ENCODE measurements at places on chromosomes 7 and 10.

GRCh38 chr10:49207113-49207512 is 18.9 kb upstream of the TMEM273 start:
- DNase-seq, result no peak

GRCh38 chr7:105130580-105130979 is 116.6 kb downstream of the KMT2E start:
- no peak for DNase-seq

GRCh38 chr7:18960725-18961124 is 156.7 kb downstream of the TWIST1 start:
- no peak for DNase-seq

GRCh38 chr7:76281706-76282343 is 20.6 kb upstream of the HSPB1 start:
- DNase-seq, result no peak

All from HS-5 (cell line).